Heart right ventricle (tissue), 16 donors: ENCODE measurements at places on chromosomes 1 and 21. TPM values are rescaled to one million over a fixed set of nuclear protein-coding genes. Genes with fewer than 3 reads are reported as not detected.

Gene POMGNT1
- total RNA-seq: 125 TPM

Gene BARHL2
- total RNA-seq: not detected

Gene ECM1
- 12.7 TPM for total RNA-seq

Gene LRRC3
- 1.5 TPM for total RNA-seq

Gene C1orf87
- not detected for total RNA-seq

Gene RAB7B
- total RNA-seq: 2.1 TPM

- no peak for DNase-seq
Observed at GRCh38 chr1:79150576-79150975, 144.0 kb upstream of the ADGRL4 start.

GRCh38 chr1:39995973-39996393, 41.0 kb downstream of the MFSD2A start:
- no peak for DNase-seq

- peak; percentile 96 for DNase-seq
Observed at GRCh38 chr1:27556781-27557595, 47.0 kb downstream of the AHDC1 start.

- no peak for DNase-seq
Observed at GRCh38 chr1:30419831-30420230, 303.6 kb downstream of the MATN1 start.

DNA sequence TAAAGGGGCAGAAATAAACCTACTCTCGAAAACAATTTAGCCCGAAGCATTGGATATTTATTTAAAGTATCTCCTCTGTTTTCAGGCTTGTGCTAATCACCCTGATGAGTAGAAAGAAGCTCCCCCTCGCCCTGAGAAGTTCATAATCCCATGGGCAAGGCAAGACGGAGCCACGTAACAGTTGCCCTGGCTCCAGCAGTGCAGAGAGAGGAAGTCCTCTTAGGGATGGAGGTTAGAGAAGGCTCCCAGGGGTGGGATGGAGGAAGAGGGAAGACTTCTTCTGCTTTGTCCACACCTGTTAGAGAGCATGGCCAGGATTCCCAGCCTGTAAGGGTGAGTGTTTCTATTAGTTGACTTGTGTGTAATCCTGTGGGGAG, 3.4 kb upstream of the GPR25 start:
- DNase-seq: no peak

- DNase-seq: no peak
Observed at GRCh38 chr1:25017436-25018109, 87.5 kb upstream of the RUNX3 start.

- DNase-seq: no peak
Observed at GRCh38 chr1:56511364-56511763, 68.0 kb downstream of the PLPP3 start.

DNA sequence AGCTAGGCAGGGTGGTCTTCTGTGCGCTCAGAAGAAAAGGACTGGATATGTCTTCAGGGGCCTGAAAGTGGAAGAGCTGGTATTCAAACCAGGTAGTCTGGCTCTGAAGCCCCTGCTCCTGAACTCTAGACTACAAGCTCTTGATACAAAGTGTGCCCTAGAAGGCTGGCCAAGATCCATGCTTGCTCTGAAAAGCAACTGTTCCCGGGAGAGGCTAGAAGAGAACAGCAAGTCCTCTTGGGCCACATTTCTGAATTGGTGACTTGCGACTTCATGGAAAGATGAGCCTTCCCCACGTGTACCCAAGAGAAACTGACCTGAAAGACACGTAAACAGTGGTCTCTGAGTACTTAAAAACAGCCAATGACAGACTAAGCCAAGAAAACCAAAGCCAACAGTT, 123.3 kb upstream of the GRIK3 start:
- no peak for DNase-seq

- peak; percentile 22 for DNase-seq
Observed at GRCh38 chr21:37862536-37862935, 53.7 kb downstream of the KCNJ6 start.

DNA sequence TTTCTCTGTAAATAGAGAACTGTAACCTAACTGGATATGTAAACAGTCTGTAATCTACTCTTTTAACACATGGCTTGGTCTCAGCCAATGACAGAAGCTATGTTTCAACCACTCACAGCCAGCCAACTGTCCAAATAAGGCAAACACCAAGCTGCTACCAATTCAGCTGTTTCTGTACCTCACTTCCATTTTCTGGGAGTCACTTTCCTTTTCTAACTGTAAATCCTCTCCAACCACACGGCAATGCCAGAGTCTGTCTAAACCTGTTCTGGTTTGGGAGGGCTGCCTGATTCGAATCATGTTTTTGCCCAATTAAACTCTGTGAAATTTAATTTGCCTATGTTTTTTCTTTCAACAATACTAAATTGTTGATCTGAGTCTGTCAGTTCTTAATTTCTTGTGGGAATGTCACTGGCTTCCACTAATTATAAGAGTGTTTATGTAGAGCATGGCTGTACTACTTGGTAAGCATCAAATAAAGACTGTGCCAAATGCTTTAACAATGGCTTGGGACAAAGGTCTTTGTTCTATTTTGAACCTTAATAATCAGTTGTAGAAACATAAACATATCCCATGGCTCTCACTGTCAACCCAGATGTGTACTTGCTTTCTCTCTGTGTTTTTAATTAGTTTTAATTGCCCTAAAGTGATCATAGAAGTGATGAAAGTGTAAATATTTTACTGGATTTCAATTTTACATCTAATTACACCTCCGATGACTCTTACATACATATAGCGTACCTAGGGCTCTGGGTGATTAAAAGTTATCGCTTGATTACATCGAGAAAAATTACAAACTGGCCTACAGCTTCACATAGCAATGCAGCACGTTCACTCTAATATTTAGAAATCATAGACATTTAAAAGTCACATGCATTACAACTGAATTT, 1144.6 kb upstream of the TMPRSS15 start:
- DNase-seq: no peak

DNA sequence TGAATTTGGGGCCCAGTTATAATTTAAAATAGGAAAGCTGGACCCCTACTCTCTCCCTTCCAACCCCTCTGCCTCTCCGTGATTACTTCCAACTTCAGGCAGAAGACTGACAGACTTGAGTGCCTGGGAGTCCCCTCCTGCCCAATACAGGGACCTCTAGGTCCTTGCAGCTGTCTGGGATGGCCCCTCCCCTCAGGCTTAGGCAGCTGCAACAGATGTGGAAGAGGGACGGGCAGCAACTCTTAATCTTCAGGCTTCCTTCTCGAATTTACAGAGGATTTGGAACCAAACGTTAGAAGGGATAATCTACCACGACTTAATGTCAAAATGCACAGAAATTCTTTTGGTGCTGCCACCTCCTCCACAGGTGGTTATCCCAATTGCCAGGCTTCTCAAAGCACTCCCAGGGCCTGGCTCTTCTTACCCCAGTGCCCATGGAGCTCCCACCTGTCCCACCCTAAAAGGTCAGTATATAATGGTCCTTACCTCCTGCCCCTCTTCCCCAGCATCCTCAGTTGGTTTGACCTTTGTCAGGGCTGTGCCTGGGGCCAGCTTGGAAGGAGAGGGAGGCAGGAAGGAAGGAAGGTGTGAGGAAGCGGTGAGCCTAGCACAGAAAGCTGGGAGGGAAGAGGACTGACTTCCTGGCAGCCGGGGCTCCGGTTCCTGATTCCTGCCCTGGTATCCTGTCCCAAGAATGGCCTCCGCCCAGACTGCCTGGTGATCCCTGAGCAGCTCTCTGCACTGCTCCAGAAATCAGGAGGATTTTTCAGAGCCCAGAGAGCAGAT, 2.8 kb downstream of the PEA15 start:
- DNase-seq: peak; percentile 38

- peak; percentile 62 for DNase-seq
Observed at GRCh38 chr1:41382480-41383090, 21.4 kb downstream of the FOXO6 start.

GRCh38 chr1:213154056-213154685, 103.1 kb downstream of the RPS6KC1 start:
- no peak for DNase-seq

DNA sequence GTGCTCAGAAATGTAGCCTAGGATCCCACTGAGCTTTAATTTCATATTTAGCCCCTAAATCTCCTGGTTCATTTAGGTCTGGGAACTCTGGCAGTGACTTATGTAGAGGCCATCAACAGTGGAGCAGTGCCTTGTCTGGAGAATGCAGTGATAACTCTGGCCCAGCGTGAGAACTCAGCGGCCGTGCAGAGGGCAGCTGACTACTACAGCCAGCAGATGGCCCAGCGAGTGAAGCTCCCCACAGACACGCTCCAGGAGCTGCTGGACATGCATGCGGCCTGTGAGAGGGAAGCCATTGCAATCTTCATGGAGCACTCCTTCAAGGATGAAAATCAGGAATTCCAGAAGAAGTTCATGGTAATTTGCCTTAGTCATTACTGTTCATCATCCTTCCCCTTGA, 17.8 kb downstream of the GBP6 start:
- DNase-seq: no peak

DNA sequence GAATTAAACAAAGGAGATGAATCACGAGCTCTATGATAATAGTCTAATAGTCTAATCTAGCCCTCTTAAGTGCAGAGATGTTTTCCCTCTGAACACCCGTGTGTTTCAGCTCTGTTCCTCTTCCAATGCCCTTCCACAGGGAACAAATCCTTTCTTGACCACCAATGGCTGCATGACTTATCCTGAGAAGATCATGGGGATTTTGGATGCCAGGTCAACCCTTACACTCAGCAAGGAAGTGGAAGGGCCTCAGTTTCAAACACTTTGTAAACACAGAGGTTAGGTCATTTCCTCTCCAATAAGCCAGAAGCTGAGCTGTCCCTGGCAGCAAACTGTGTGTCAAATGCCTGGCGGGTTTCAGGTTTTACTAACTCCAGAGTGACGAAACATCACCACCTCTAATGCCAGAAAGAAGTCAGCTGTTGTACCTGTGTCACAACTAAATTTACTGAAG, 200.0 kb downstream of the GABPA start:
- peak; percentile 84 for DNase-seq
